A549 treated with Hydrocortisone at 1 μM for 4 hours (cell line): ENCODE measurements at places on chromosomes 2 and 18. TPM values are rescaled to one million over a fixed set of nuclear protein-coding genes. Genes with fewer than 3 reads are reported as not detected.

Gene CLEC4F
- total RNA-seq = not detected in 5 replicates

Gene ITGA4
- 1.3 to 2.6 TPM (median 2.0 TPM) in 5 replicates for total RNA-seq

Gene FOXD4L1
- 0.21 to 0.55 TPM (median 0.29 TPM) in 5 replicates for total RNA-seq

Gene SPHKAP
- total RNA-seq = not detected in 5 replicates

Gene RAMP1
- 0.15 TPM in 1 of 5 replicates, not detected in the others for total RNA-seq

Gene CDH2
- total RNA-seq = 32.3 to 60.1 TPM (median 45.1 TPM) in 5 replicates

Gene PROKR1
- not detected in 5 replicates for total RNA-seq

Gene PPP1R1C
- 0.86 to 2.2 TPM (median 2.0 TPM) in 5 replicates for total RNA-seq

Gene LINC00305
- total RNA-seq = not detected in 5 replicates

Gene CROCC2
- total RNA-seq = not detected in 5 replicates

Gene MC5R
- total RNA-seq = not detected in 5 replicates

Gene GREB1
- total RNA-seq = 2.6 to 3.7 TPM (median 3.1 TPM) in 5 replicates

Gene UBR3
- total RNA-seq = 8.0 to 11.8 TPM (median 9.3 TPM) in 5 replicates

Gene IFT172
- total RNA-seq = 7.0 to 9.7 TPM (median 8.2 TPM) in 5 replicates

Gene PAX3
- not detected in 5 replicates for total RNA-seq

Gene TMEM247
- total RNA-seq = not detected in 5 replicates

Gene TTC27
- total RNA-seq = 23.0 to 29.5 TPM (median 24.2 TPM) in 5 replicates

Gene POTEI
- 0.01 TPM in 1 of 5 replicates, not detected in the others for total RNA-seq

Gene HOXD1
- 0.15 to 0.27 TPM (median 0.22 TPM) in 5 replicates for total RNA-seq

Gene INO80C
- total RNA-seq = 22.2 to 25.5 TPM (median 25.0 TPM) in 5 replicates

Gene RUFY4
- 0.09 TPM in 1 of 5 replicates, not detected in the others for total RNA-seq

Gene TDRD15
- total RNA-seq = not detected in 5 replicates

Gene NETO1
- total RNA-seq = not detected in 5 replicates

Gene CREG2
- 8.8 to 13.5 TPM (median 12.1 TPM) in 5 replicates for total RNA-seq

Gene UGT1A6
- total RNA-seq = 0.47 to 1.5 TPM (median 1.1 TPM) in 5 replicates

Gene HOXD4
- total RNA-seq = 0.14 to 0.61 TPM (median 0.39 TPM) in 5 replicates

Gene NCL
- 736 to 811 TPM (median 754 TPM) in 5 replicates for total RNA-seq

Gene M1AP
- 0.03 TPM in 1 of 5 replicates, not detected in the others for total RNA-seq

Gene TGFA
- total RNA-seq = 4.4 to 6.0 TPM (median 4.6 TPM) in 5 replicates

Gene HNRNPA3
- total RNA-seq = 345 to 404 TPM (median 366 TPM) in 5 replicates

Gene SERPINB12
- total RNA-seq = not detected in 5 replicates

Gene DOK6
- not detected in 5 replicates for total RNA-seq

Gene IL36B
- 0.08 to 0.20 TPM (median 0.12 TPM) in 3 of 5 replicates, not detected in the others for total RNA-seq

Gene APCDD1
- total RNA-seq = 0.08 TPM in 1 of 5 replicates, not detected in the others

Gene ACKR3
- total RNA-seq = 9.1 to 14.4 TPM (median 12.0 TPM) in 5 replicates

Gene SLC38A11
- total RNA-seq = 0.03 TPM in 1 of 5 replicates, not detected in the others

Gene EVA1A
- total RNA-seq = 8.0 to 10.3 TPM (median 8.4 TPM) in 5 replicates

Gene SLC14A1
- 0.11 TPM in 1 of 5 replicates, not detected in the others for total RNA-seq

Gene ALPP
- 9.3 to 13.2 TPM (median 12.1 TPM) in 5 replicates for total RNA-seq

Gene CIDEA
- total RNA-seq = not detected in 5 replicates

Gene KLHL14
- total RNA-seq = not detected in 5 replicates

Gene AMER3
- total RNA-seq = not detected in 5 replicates

Gene TFCP2L1
- total RNA-seq = 18.4 to 26.2 TPM (median 22.4 TPM) in 5 replicates
